ENCODE measurements at places on chromosomes 2 and 18.

- no peaks in the 10 kb centered on the region for H3K27me3 ChIP-seq
- no peak overlapping the region for H3K4me3 ChIP-seq
- no peaks in the 10 kb centered on the region for H3K36me3 ChIP-seq
- no peaks in the 10 kb centered on the region for H3K4me1 ChIP-seq
Measured at GRCh38 chr18:47680488-47680887, 250.0 kb downstream of the SMAD2 start.

DNA sequence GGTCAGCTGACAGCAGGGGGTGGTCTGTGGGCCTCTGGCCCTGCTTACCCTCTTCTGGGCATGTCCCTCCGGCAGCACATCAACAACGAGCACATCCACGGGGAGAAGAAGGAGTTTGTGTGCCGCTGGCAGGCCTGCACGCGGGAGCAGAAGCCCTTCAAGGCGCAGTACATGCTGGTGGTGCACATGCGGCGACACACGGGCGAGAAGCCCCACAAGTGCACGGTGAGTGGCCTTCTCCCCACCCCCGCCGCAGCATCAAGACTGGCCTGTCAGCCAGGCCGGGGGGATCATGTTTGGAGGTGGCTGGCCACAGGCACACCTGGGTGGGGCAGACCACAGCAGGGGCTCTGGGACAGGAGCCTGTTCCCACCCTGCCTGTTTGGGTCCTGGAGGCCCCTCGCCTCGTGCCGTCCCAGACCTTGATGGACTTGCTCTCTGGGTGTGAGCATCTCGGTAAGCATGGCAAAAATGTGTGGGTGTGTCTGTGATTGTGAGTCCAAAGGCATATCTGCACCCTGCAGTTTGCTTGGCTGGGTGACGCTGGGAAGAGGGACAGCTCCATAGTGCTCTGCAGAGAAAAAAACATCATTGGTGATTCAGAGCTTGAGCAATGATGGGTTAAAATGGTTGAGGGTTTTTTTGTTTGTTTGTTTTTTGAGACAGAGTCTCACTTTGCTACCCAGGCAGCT is 242.8 kb downstream of the GLI2 start:
- H3K4me1 ChIP-seq: no peaks in the 10 kb centered on the region
- no peaks in the 10 kb centered on the region for H3K27me3 ChIP-seq
- H3K4me3 ChIP-seq: no peak overlapping the region
- H3K36me3 ChIP-seq: no peaks in the 10 kb centered on the region
- no peak for DNase-seq

GRCh38 chr18:10682368-10682714 is 156.5 kb downstream of the NAPG start:
- peaks cover 3% of the 10 kb centered on the region for H3K27me3 ChIP-seq
- H3K36me3 ChIP-seq: no peaks in the 10 kb centered on the region
- no peak for DNase-seq
- H3K4me1 ChIP-seq: no peaks in the 10 kb centered on the region

- H3K36me3 ChIP-seq: no peaks in the 10 kb centered on the region
- no peaks in the 10 kb centered on the region for H3K27me3 ChIP-seq
- no peak overlapping the region for H3K4me3 ChIP-seq
- no peak for DNase-seq
Measured at GRCh38 chr2:215019085-215019484, 119.3 kb downstream of the ABCA12 start.

DNA sequence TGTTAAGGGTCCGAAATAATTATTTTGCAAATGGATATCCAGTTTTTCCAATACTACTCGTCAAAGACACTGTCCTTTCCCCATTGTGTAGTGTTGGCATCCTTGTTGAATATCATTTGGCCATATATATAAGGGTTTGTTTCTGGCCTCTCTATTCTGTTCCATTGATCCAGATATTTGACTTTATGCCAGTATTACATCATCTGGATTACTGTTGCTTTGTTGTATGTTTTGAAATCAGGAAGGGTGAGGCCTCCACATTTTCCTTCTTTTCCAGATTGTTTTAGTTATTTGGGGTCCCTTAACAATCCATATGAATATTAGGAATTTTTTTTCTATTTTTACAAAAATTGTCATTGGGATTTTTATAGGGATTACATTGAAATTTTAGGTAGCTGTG is 244.1 kb downstream of the GPD2 start:
- H3K4me1 ChIP-seq: no peaks in the 10 kb centered on the region
- H3K27me3 ChIP-seq: no peaks in the 10 kb centered on the region
- H3K36me3 ChIP-seq: no peaks in the 10 kb centered on the region
- no peak overlapping the region for H3K4me3 ChIP-seq

DNA sequence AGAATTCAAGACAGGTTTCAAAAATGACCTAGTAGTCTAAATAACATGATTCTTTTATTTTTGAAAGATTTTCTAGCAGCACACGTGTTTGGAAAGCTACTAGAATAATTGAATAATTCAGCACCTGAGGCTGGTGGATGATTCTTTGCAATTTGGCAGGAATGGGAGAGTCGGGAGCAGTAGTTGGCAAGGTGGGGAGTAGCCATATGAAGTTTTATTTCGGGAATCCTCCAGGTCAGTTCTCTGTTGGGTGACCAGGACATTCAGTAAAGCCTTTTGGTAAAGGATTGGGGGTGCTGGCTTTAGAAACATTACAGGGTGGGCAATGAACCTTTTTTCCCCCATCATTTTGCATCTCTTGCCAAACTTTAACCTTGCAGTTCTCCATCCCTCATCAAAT is 75.0 kb upstream of the LYPD6B start:
- DNase-seq: no peak
- peaks cover 11% of the 10 kb centered on the region for H3K36me3 ChIP-seq
- H3K27ac ChIP-seq: no peak overlapping the region
- no peaks in the 10 kb centered on the region for H3K4me1 ChIP-seq

DNA sequence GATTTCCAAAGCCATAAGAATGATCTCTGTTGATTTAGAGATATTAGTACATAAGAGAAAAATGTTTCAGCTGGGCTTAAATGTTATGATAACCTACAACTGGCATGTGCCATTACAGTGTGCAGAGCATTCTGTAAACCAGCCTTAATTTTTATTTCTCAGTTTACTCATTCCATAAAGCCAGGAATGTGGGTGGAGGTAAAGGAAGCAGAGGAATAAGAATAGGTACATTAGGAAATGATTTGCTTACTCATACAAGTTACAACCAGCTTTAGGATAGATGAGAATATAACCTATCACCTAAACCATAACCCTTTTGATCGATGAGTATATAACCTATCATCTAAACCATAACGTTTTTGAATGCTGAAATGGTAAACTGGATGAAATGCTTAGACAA is 1394.7 kb upstream of the ACVR2A start:
- H3K4me1 ChIP-seq: no peaks in the 10 kb centered on the region
- H3K27me3 ChIP-seq: no peaks in the 10 kb centered on the region
- H3K4me3 ChIP-seq: no peak overlapping the region
- no peak overlapping the region for H3K27ac ChIP-seq

DNA sequence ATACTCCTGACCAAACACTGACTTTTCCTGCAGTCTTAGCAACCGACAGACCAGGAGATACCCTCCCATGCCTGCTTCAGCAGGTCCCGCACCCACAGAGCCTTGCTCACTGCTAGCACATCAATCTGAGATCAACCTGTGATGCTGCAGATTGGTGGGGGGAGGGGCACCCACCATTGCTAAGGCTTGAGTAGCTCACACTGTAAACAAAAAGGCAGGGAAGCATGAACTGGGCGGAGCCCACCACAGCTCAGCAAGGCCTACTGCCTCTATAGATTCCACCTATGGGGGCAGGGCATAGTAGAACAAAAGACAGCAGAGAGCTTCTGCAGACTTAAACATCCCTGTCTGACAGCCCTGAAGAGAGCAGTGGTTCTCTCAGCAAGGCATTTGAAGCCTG is 109.7 kb downstream of the SP100 start:
- H3K27me3 ChIP-seq: no peaks in the 10 kb centered on the region
- H3K27ac ChIP-seq: no peak overlapping the region
- no peak overlapping the region for H3K4me3 ChIP-seq
- peaks cover 6% of the 10 kb centered on the region for H3K4me1 ChIP-seq

- no peaks in the 10 kb centered on the region for H3K36me3 ChIP-seq
- H3K4me3 ChIP-seq: no peak overlapping the region
- no peak overlapping the region for H3K27ac ChIP-seq
- H3K4me1 ChIP-seq: no peaks in the 10 kb centered on the region
Measured at GRCh38 chr2:52874466-52875106, 893.0 kb upstream of the CHAC2 start.

GRCh38 chr18:78772360-78773302 is 207.0 kb upstream of the SALL3 start:
- H3K4me3 ChIP-seq: no peak overlapping the region
- no peaks in the 10 kb centered on the region for H3K27me3 ChIP-seq
- H3K36me3 ChIP-seq: no peaks in the 10 kb centered on the region
- DNase-seq: no peak
- no peak overlapping the region for H3K27ac ChIP-seq

DNA sequence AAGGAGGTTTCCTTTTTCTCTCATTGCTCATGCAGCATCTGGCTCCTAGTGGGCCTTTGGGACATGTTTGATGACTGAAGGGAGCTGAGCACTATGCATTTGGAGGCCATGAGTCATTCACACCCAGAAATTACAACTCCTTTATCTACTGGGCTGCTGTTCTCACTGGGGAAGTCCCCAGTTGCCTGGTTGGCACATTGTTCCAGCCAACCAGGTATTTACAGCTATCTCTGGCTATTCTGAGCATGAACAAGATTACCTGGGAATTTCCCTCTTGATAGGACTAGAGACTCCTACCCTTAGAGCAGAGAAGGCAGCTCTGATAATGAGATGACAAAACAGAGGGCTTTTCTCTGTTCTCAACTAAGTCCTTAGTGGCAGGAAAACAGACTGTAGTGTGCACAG is 206.5 kb downstream of the SETBP1 start:
- H3K4me1 ChIP-seq: no peaks in the 10 kb centered on the region
- no peaks in the 10 kb centered on the region for H3K27me3 ChIP-seq
- DNase-seq: no peak
- no peak overlapping the region for H3K4me3 ChIP-seq
- H3K27ac ChIP-seq: no peak overlapping the region

- no peak overlapping the region for H3K27ac ChIP-seq
- no peaks in the 10 kb centered on the region for H3K27me3 ChIP-seq
- H3K4me1 ChIP-seq: no peaks in the 10 kb centered on the region
- no peak for DNase-seq
Measured at GRCh38 chr2:220779931-220780330, 792.2 kb downstream of the EPHA4 start.

GRCh38 chr2:99775585-99775984 is 285.8 kb upstream of the REV1 start:
- H3K36me3 ChIP-seq: no peaks in the 10 kb centered on the region
- H3K4me1 ChIP-seq: no peaks in the 10 kb centered on the region
- no peak for DNase-seq
- H3K27ac ChIP-seq: no peak overlapping the region
- no peak overlapping the region for H3K4me3 ChIP-seq

- no peak overlapping the region for H3K27ac ChIP-seq
- DNase-seq: peak; percentile 58
- H3K36me3 ChIP-seq: no peaks in the 10 kb centered on the region
- no peaks in the 10 kb centered on the region for H3K4me1 ChIP-seq
Measured at GRCh38 chr18:62131301-62131909, 55.5 kb downstream of the PIGN start.

DNA sequence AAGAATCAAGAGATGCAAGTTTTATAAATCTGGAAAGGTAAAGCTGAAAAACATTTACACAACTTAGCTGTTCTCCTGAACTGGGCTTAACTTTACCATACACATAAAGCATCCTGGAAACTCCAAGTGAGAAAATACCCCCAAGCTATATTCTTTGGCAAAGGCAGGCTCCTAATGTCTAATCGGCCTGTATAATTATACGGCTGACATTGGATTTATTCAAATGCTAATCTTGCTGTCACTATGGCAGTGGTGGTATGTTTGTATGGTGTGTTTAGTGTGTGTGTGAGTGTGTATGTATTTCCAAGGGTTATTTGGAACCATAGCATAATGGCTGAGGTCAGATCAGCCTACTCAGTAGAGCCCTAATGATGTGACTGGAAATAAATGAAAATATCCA is 1031.8 kb upstream of the ZEB2 start:
- H3K4me3 ChIP-seq: no peak overlapping the region
- no peaks in the 10 kb centered on the region for H3K27me3 ChIP-seq
- no peaks in the 10 kb centered on the region for H3K4me1 ChIP-seq
- DNase-seq: no peak
- no peak overlapping the region for H3K27ac ChIP-seq

GRCh38 chr2:95001701-95002100 is 23.8 kb upstream of the MAL start:
- H3K36me3 ChIP-seq: no peaks in the 10 kb centered on the region
- H3K4me3 ChIP-seq: no peak overlapping the region
- H3K27me3 ChIP-seq: peaks cover 5% of the 10 kb centered on the region
- no peak for DNase-seq
- H3K27ac ChIP-seq: no peak overlapping the region

- peaks cover 6% of the 10 kb centered on the region for H3K36me3 ChIP-seq
- peaks cover 39% of the 10 kb centered on the region for H3K4me1 ChIP-seq
- peak overlapping the region; percentile 69 for H3K4me3 ChIP-seq
- DNase-seq: no peak
Measured at GRCh38 chr2:84904151-84904550, 1.3 kb upstream of the TMSB10 start.

DNA sequence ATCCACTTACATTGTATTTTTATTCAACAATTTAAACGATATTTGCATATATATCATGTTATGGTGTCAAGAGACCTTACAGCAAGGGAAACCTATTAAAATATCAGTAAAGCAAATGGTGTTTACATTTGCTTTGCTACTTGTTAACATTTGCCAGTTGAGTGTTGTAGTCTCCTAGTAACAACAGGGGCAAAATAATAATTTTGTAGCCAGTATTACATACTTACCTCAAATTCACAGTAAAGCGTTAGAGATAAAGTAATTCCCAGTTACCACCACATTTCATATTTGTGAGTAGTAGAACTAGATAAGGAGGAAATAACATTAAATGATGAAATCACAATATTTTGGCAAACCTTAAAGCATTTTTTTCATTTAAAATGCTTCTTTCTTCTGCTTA is 71.3 kb downstream of the FASTKD2 start:
- H3K27ac ChIP-seq: no peak overlapping the region
- no peaks in the 10 kb centered on the region for H3K36me3 ChIP-seq
- DNase-seq: no peak
- H3K27me3 ChIP-seq: no peaks in the 10 kb centered on the region

- H3K36me3 ChIP-seq: no peaks in the 10 kb centered on the region
- no peak overlapping the region for H3K27ac ChIP-seq
- no peaks in the 10 kb centered on the region for H3K4me1 ChIP-seq
- H3K27me3 ChIP-seq: no peaks in the 10 kb centered on the region
- DNase-seq: no peak
Measured at GRCh38 chr2:17637131-17637906, 96.8 kb downstream of the VSNL1 start.

- H3K27ac ChIP-seq: no peak overlapping the region
- H3K4me3 ChIP-seq: no peak overlapping the region
- H3K27me3 ChIP-seq: no peaks in the 10 kb centered on the region
Measured at GRCh38 chr2:238424313-238424700, 2.4 kb upstream of the ASB1 start.

DNA sequence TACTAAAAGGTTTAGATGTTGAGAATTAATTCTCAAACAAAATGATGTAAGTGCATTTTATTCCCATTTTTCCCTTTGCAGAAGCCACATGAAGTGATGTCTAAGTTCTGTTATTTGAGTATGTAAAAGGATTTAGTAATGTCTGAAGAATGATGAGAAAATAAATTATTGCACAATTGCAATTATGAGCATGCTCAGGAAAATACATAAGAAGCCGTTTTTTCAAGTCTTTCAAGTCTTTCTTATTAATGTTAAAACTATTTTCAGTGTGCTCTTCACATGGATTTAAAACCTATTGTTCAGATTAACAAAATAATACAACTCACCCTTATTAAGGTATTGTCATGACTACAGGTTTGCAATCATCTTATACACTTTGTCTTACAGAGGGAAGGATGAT is 331.4 kb upstream of the NETO1 start:
- no peak overlapping the region for H3K4me3 ChIP-seq
- H3K36me3 ChIP-seq: no peaks in the 10 kb centered on the region
- no peak for DNase-seq
- H3K27me3 ChIP-seq: no peaks in the 10 kb centered on the region
- no peaks in the 10 kb centered on the region for H3K4me1 ChIP-seq

All from CD4-positive, alpha-beta memory T cell (primary cell).